Activated T-cell treated with anti-CD3 and anti-CD28 coated beads, Interleukin-2, amount 50 U/mL, for 72 hours (primary cell): ENCODE measurements at places on chromosomes 5 and 9. TPM values are rescaled to one million over a fixed set of nuclear protein-coding genes. Genes with fewer than 3 reads are reported as not detected.

GRCh38 chr5:79023947-79024346 lies 38.8 kb upstream of the ARSB start:
- peaks cover 74% of the 10 kb centered on the region for H3K27me3 ChIP-seq
- no peak overlapping the region for H3K27ac ChIP-seq
- peaks cover 14% of the 10 kb centered on the region for H3K4me1 ChIP-seq
- H3K36me3 ChIP-seq: no peaks in the 10 kb centered on the region

DNA sequence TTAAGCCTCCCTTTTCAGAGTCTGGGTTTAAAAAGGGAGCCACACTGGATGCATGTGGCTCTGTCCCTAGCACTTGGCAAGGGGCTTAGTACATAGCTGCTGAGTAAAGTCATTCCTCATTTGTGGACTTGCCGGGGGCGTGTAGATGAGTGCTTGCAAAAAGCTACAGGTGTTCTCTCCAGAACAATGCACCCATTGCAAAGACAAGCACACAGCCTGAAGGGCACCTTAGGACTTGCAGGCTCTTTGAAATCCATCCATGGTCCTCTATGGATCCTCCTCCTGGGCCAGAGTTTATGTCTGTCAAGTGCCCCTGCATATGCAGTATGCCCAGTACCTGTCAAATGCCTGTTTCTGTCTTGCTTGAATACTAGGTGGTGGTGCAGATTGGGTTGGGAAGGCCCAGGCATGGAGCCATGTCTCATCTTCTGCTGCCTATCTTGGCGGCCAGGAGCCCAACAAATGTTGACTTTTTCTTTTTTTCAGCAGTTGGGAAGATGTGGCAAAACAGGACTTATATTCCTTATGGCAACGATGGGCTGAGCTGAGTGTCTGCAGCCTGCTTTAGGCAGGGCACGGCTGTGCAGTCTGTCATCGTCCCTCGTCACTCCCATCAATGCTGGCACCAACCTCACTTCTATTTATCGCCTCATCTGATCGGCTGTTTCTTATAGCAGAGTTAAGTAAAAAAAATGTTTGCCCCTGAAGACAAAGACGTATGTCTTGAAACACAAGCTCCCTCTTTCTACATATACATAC lies 18.5 kb upstream of the SMIM32 start:
- H3K4me1 ChIP-seq: no peaks in the 10 kb centered on the region
- DNase-seq: no peak
- no peaks in the 10 kb centered on the region for H3K36me3 ChIP-seq
- no peak overlapping the region for H3K4me3 ChIP-seq
- peaks cover 26% of the 10 kb centered on the region for H3K27me3 ChIP-seq
- H3K27ac ChIP-seq: no peak overlapping the region

DNA sequence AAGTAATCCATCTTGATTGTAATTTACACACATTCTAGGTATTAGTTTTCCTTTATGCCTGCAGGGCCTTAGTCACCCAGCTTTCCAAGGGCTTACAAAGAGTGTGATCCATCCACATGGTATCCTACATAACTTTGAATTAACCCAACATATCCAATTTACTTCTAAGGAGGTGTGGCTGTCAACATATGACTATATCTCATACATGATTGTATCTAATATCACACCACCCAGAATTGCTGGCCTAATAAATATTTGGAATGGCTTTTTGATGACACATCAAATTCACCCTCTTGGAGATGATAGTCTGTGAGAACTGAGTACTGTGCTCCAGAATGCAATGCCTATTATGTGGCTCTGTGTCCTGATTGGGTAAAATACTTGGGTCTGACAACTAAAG lies 363.3 kb upstream of the GRIN3A start:
- no peaks in the 10 kb centered on the region for H3K27me3 ChIP-seq
- no peak for DNase-seq
- no peaks in the 10 kb centered on the region for H3K36me3 ChIP-seq
- no peaks in the 10 kb centered on the region for H3K4me1 ChIP-seq
- no peak overlapping the region for H3K27ac ChIP-seq

- no peak for DNase-seq
Observed at GRCh38 chr5:24773261-24773660, 128.5 kb upstream of the CDH10 start.

- H3K4me1 ChIP-seq: no peaks in the 10 kb centered on the region
- H3K27me3 ChIP-seq: no peaks in the 10 kb centered on the region
- peaks cover 3% of the 10 kb centered on the region for H3K36me3 ChIP-seq
- no peak overlapping the region for H3K27ac ChIP-seq
Observed at GRCh38 chr9:108047264-108047663, 557.7 kb upstream of the KLF4 start.

- peak; percentile 11 for DNase-seq
- H3K27me3 ChIP-seq: peaks cover 7% of the 10 kb centered on the region
- peaks cover 47% of the 10 kb centered on the region for H3K36me3 ChIP-seq
- H3K4me1 ChIP-seq: no peaks in the 10 kb centered on the region
Observed at GRCh38 chr9:132694144-132694543, 23.9 kb downstream of the GTF3C4 start.

DNA sequence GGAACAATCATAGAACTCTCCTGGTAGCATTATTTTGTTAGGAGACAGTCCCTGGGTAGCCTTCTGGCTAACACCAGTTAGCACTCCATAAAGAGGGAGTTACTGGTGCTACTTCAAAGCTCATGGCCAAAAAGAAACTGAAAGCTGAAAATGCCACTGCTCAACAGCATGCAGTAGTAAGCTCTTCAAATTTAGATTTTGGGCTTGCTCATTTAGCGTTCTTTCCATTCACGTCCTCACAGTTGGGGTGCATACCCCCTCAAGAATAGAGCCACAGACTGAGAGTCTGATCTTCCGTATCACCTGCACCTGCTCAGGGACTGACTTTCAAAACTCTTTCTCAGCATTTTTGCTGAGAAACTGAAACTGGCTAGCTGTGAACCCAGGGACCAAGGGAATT lies 24.7 kb downstream of the NTRK2 start:
- peak overlapping the region; percentile 39 for H3K4me3 ChIP-seq
- H3K4me1 ChIP-seq: no peaks in the 10 kb centered on the region
- H3K36me3 ChIP-seq: no peaks in the 10 kb centered on the region

- H3K36me3 ChIP-seq: no peaks in the 10 kb centered on the region
- no peak overlapping the region for H3K4me3 ChIP-seq
- H3K27me3 ChIP-seq: no peaks in the 10 kb centered on the region
- no peak overlapping the region for H3K27ac ChIP-seq
- no peaks in the 10 kb centered on the region for H3K4me1 ChIP-seq
Observed at GRCh38 chr5:136656811-136657210, 291.5 kb upstream of the TRPC7 start.

PCDHB5 gene
- total RNA-seq: not detected

SPAAR gene
- total RNA-seq: not detected

MCTP1 gene
- 0.28 TPM for total RNA-seq

KCNV2 gene
- total RNA-seq: not detected

C5orf34 gene
- 21.7 TPM for total RNA-seq
